ENCODE measurements at places on chromosomes 7 and 10.

GRCh38 chr10:49610114-49610457 lies at the start of gene SLC18A3:
Gene SLC18A3, plus strand, starts transcription at chr10:49610310. Its CDS starts 431 bp downstream, at chr10:49610741.
- DNase-seq: no peak

DNA sequence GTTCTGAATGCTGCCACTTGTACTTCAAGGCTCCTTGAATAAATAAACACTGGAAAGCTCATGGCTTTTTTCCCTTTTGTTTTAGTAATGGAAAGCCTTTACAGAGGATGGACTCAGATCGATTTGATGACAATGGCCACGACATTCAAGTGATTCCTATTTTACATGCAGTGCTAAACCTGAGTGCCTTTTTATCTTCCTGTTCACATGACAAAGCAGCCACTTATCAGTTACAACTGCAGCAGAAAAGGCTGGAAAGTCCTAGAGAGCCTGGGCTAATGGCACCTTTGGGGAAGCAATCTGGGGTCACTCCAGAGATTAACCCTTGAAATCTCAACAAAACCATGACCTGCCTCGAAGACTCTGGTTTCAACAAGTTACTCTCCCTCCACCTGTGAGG lies 249.0 kb upstream of the AUTS2 start:
- DNase-seq: no peak

- no peak for DNase-seq
Measured at GRCh38 chr10:4663162-4663992, 162.6 kb upstream of the AKR1E2 start.

- no peak for DNase-seq
Measured at GRCh38 chr7:54349229-54349628, 192.9 kb upstream of the VSTM2A start.

DNA sequence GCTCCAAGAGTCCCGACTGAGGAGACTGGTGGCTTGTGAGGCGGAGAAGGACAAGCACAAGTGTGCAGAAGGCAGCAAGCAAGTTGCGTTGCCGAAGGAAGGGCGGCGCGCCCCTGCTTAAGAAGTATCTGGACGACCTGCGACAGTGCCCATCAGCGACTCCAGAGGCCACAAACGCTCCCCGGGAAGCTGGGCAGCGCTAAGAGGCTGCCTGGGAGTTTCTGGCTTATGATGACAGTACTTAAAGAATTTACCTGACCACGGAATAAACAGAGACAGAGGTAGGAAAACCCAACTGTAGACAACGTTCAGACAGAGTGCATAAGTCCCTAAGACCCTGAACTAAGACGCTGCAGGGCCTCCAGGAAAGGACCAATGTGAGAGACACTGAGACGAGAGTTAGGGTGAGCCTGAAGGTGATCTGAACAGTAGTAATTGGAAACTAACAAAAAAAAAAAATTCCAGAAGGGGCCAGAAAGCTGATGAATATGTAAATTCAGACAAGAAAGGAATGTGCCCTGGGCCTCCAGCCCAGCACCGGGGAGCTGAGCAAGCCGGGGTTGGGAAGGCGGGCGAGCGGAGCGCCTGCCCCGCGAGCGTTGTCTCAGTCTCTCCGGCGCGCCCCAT lies 1.0 kb downstream of the OSBPL3 start:
- DNase-seq: no peak

- DNase-seq: no peak
Measured at GRCh38 chr7:105245398-105246114, 143.2 kb downstream of the SRPK2 start.

- no peak for DNase-seq
Measured at GRCh38 chr10:26464632-26465280, 26.6 kb downstream of the APBB1IP start.

- no peak for DNase-seq
Measured at GRCh38 chr7:96388166-96388565, 66.3 kb upstream of the SLC25A13 start.

DNA sequence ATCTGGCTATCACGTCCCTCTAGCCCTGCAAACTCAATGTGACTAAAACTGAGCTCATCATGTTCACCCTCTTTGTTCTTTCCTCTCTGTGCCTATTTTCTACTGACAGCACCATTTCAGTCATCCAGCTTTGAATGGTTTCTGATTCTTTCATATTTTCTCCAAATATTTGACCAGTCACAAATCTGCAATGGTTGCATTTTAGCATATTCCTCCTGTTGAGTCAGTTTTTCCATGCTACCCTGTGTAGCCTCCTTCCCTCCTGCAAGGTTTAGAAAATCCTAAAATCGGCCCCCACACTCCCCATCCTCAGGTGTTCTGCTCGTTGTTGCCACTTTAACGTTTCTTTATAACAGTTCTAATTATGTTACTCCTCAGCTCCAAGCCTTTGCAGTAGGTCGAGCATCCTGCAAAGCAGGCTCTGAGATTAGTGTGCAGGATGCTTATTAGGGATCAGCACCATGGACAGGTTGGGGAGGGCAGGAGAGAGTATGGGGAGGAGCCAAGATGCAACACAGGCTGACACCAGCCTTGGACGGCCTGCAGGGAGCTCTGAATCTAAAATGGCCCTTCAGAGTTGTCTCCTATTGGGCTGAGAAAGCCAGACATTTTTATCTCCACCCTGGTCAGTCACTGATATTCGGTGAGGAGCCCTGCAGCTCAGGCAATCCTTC lies 531.0 kb upstream of the COBL start:
- no peak for DNase-seq

DNA sequence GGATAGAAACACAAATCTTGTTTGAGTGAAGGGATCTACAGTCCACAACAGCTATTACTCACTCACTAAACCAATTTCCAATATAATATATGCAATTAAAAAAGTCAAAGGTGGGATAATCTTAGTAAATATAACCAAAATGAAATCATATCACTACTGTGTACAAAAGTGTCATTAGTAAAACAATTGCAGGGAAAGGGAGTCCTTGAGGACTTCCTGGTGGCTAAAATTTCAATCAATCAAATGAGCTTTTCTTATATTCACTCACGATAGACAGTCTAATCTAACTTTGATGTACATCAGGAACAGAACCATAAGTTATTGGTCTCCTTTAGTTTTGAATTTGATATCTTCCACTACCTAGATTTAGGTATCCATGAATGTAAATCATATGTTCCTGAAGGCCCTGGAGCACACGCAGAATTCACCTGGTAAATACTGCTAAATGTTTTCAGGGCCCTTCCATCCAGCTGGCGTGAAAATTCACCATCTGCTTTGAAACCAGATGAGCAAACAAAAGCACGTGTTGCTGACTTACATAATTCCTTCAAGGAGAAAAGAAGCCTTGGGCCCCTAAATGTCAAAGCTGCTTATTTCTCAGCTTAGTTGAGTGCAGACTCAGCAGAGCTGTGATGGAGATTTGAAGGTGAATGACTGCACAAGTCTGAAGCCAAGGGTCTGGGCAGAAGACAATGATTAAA lies 159.3 kb upstream of the TMEM196 start:
- no peak for DNase-seq

DNA sequence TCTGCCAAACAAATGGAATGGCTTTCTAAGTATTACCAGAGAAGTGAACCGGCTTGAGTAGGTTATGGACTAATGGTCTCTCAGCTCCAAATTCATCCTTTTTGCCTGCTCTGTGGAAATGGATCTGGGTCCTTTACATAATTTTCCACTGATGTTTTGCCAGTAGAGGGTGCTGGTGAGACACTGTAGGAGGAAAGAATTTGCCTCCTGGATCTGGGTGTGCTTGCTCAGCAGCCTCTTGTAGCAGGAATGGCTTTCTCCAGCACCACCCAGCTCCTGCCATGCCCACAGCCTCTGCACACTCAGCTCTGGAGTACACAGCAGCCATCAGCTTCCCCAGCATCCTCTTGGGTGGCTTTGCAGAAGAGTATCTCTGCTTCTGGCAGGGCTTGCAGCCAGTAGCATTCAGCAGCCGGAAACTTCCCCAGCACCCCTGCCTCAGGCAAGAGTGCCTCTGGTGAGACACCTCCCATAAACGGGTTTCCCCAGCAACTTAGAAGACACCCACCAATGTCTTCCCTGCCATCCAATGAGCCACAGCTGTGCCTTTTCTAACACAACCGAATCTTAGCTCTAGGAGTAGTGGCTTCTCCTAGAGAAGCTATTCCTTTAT lies 235.0 kb upstream of the PLPP4 start:
- no peak for DNase-seq

DNA sequence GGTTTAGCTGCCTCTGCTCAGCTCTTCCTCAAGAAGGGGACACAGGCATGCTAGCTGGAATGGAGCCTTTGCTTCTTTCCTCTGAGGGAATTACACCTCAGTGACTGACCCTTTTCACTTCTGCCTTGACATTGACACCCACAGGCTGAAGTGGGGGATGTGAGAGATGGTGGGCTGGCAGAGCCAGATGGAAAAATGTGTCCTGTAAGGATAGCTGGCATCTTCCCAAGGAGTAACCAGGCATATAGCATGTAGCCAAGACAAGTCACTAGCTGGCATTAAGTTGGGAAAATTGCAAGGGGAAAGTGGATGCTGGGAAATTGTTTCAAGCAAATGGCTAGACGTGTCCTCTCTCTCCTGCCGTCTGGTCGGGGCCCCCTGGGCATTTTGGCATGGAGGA lies 19.9 kb downstream of the STMP1 start:
- no peak for DNase-seq

GRCh38 chr7:8481752-8482446 lies 48.5 kb downstream of the NXPH1 start:
- no peak for DNase-seq

DNA sequence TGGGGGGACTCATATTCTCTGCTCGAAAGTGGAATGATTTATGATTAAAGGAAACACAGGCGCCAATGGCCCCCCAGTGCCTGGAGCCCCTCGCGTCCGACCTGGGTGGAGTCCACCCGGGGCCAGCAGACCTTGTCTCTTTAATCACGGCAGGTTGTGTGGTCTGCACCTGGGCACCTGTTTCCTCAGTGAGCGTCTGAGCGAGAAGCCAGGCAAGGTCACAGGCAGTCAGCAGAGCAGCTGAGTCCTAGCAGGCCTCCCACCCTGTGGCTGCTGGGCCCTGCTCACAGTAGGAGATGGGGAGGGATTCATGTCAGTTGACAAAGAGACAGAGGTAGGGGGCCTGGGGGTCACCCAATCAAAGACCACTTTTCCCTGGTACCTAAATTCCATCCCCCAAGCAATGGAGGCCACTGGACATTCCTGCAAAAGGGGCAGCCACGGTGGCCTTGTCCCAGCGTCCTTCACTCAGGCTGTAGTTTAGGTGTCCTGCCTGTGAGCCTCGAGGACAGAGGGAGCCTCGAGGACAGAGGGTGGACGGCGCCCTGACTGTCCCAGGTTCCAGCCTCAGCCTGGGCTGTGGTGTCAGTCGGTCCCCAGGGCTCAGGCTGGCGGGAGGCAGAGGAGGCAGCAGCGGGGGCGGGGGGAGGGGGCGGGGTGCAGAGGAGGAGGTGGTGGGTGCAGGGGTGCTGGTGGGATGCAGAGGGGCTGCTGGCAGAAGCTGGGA lies 49.5 kb upstream of the CFAP46 start:
- no peak for DNase-seq

DNA sequence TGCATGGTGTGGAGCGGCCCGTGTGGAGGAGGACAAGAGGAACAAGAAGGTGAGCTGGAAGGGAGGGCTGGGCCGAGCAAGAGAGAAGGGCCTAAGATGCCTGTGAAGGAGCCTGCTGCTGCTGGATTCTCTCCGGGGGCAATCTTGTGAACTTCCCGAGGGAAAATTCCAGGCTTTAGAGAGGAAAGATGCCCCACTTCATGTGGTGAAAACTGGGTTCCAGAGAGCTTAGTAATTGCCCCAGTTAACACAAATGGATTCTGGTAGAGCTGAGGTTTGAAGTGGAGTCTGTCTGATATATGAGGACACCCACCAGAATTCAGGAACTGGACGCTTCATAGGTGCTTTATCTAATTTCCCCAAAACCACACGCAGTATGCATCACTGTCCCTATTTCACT lies 114.1 kb upstream of the ZMIZ1 start:
- DNase-seq: no peak

DNA sequence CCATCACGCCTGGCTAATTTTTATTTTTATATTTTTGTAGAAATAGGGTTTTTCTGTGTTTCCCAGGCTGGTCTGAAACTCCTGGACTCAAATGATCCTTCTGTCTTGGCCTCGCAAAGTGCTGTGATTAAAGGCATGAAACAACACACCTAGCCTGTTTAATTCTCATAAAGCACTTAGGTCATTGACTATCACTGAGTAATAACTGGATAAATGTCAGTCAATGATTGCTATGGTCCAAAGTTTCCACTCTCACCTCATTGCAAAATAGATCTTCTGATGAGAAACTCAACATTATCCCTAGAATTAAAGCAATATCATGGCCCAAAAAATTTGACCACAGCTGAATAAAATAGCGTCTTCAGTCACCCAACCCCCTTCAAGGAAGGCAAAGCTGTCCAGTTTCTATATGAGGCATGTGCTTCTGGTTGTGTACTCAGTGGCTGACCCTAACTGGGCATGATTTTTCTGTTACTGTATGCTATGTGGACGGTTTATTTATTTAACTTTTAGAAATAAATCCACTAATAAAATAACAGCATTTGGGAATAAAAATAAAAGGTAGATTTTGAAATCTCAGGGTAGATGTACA lies 86.5 kb upstream of the LRRN3 start:
- DNase-seq: no peak

GRCh38 chr10:127462643-127463295 lies 86.3 kb upstream of the NPS start:
- no peak for DNase-seq

- DNase-seq: no peak
Measured at GRCh38 chr7:66627881-66628360, 760 bp upstream of the KCTD7 start.

DNA sequence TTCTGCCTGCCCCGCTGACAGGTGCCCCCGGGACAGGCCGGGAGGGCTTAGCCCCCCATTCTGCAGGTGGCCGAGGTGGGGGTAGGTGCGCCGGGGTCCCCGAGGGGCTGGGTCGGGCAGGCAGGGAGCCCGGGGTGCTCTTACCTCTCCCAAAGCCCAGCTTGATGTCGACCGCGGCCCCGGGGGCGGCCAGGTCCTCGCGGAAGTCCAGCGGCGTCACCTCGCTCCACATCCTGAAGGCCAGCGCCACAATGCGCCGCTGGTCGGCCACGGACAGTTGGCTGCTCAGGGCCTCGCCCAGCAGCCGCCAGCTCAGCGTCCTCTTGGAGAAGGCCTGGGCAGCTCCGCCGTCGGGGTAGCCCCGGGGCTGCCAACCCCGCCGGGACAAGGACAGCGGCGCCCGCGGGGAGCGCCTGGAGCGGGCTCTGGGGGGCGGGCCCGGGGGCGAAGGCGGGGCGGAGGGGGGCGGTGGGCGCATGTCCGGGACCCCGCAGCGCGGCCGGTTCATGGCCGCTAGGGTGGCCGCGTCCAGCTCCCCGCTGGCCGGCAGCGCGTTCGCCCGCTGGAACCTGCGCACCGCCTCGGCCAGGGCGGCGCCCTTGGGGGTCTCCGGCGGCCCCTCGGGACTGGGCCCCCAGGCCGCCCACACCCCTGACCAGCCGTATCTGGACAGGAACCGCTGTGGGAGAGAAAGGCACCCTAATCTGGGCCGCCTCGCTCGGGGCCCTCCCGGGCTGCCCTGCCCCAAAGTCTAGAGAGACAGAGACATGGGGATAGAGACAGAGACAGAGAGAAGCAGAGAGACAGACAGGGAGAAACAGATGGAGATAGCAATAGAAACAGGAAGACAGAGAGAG lies 1.7 kb downstream of the MMP21 start:
- DNase-seq: no peak

All from activated T-cell treated with anti-CD3 and anti-CD28 coated beads for 24 hours (primary cell).